ENCODE measurements at places on chromosomes 1 and 21.

DNA sequence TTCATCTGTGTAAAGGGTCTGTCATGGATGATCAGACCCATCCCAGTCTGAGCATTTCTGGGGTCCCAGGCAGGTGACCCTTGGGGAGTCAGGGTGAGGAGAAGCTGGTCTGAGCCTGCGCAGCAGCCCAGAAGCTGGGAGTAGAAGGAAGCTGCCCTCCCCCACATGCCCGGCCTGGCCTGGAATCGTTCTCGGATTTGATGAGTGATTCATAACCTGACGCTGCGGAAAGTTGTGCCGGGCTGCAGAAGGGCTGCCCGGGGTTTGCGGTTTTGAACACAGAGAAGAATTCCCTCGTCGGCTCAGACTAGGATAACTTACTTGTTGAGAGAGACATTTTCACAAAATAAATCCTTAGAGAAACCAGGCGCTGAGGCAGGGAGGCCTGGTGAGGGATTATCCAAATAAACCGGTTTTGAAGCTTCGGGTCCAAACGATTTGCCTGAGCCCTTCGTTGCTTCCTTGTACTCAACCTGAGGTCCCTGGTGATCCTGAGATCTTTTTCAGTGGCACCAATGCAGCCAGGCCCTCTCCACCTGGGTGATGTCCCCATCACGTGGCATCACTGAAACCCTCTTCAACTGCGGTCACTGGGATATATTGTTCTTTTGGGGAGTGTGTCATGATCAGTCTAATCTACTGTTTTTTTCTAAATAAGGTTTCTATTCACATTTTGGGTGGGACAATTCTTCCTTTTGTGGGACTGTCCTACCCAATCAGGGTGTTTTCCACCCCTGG lies 29.2 kb downstream of the EPHB2 start:
- DNase-seq, result peak; percentile 35

- no peak for DNase-seq
Observed at GRCh38 chr1:176575991-176576390, 113.0 kb downstream of the PAPPA2 start.

GRCh38 chr1:207228987-207229386 lies 92.5 kb upstream of the CD55 start:
- no peak for DNase-seq

DNA sequence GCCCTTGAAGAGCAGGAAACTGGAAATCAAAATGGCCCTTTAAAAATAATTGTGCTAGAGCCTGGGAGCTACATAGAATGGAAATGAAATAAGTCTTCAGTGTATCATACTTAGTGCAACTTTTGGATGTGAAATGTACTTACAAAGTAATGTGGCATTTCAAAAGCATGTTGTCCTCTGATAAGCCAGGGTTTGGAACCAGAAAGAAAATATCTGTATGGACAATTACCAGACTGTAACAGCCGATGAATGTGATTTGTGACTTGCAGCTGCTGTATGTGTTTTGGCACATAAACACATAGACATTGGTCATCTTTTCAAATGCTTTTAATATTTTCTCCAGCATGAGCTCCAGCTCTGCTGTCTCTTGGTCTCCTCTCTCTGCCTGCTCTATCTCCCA lies 546.4 kb downstream of the OMA1 start:
- no peak for DNase-seq
